Gastrocnemius medialis (tissue), 4 donors: ENCODE measurements at places on chromosomes 2 and 18. TPM values are rescaled to one million over a fixed set of nuclear protein-coding genes. Genes with fewer than 3 reads are reported as not detected.

- peak overlapping the region; percentile 87 for H3K4me3 ChIP-seq
- no peaks in the 10 kb centered on the region for H3K36me3 ChIP-seq
- H3K4me1 ChIP-seq: peaks cover 10% of the 10 kb centered on the region
- DNase-seq: no peak
- H3K27me3 ChIP-seq: no peaks in the 10 kb centered on the region
- peak overlapping the region; percentile 80 for H3K27ac ChIP-seq
Measured at GRCh38 chr2:203328760-203329540, 756 bp downstream of the ABI2 start.

DNA sequence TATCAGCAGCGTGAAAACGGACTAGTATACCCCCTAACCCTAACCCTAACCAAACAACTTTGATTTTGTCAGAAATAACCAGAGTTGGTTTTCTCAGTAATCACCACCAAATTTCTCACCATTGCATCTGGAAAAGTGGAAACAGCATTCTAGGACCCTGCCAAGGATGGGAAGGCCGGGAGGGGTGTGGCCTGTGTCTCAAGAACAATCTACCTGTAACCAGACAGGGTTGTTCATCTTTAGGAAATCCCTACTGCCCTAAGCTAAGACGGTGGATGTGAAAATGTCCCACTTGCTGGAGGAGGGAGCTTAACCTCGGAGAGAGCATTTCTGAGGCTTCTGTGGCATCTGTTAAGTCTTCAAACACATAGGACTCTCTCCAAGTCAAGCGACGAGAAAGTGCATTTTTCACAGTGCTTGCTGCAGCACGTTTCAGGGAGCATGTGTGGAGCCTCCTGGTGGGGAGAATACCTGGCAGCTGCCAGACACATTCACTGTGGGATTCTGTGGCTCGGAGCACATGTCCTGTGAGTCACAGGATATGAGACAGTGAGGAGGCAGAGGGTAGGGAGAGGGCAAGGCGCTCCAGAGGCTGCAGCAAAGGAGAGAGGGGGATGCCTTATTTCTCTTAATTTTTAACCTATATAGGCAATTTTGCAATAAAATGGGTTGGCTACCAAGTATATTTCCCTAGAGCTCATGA lies 207.5 kb downstream of the SPP2 start:
- no peaks in the 10 kb centered on the region for H3K27me3 ChIP-seq
- H3K27ac ChIP-seq: no peak overlapping the region
- DNase-seq: no peak
- H3K4me3 ChIP-seq: no peak overlapping the region
- H3K36me3 ChIP-seq: no peaks in the 10 kb centered on the region

DNA sequence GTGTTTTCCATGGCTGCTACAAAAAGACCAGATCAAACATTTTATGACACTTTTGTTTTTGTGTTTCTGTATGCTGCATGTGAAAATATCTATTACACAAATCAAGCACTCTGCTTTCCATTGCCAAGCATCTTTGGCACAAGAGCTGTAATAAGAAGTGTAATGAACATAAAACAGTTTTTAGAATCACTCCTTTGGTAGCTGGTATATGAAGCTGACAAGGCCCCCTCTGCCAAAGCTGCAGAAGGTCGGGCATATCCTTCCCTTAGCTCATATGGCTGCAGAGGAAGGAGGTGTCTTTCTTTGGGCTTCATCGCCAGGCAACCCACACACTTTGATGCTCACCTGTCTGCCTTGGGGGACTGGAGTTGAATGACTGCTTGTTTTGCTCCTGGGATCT lies 175.4 kb downstream of the TMEM247 start:
- H3K36me3 ChIP-seq: no peaks in the 10 kb centered on the region
- H3K4me3 ChIP-seq: no peak overlapping the region
- H3K27ac ChIP-seq: no peak overlapping the region
- no peaks in the 10 kb centered on the region for H3K27me3 ChIP-seq
- H3K4me1 ChIP-seq: no peaks in the 10 kb centered on the region
- no peak for DNase-seq

GRCh38 chr2:48075631-48076030 lies 169.3 kb upstream of the FBXO11 start:
- H3K27me3 ChIP-seq: no peaks in the 10 kb centered on the region
- no peaks in the 10 kb centered on the region for H3K4me1 ChIP-seq
- no peak overlapping the region for H3K27ac ChIP-seq
- no peaks in the 10 kb centered on the region for H3K36me3 ChIP-seq
- no peak for DNase-seq

DNA sequence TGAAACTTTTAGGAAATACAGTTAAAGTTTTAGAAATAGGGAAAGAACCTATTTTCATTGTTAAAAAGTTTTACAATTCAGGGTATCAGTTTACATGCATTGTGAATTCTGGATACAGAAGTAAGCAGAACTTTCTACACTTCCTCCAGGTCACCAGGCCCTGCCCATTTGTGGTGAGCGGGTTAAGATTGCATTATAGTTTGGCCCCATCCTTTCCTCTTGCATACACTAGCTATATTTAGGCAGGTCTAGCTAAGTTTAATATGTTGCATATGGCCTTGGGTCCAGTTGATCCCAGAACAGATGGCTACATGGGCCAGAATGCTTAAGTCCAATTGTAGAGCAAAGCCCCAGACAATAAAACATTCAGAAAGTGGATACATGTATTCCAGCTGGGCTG lies 4.8 kb downstream of the VWA3B start:
- no peak overlapping the region for H3K27ac ChIP-seq
- H3K4me1 ChIP-seq: peaks cover under 1% of the 10 kb centered on the region
- no peak overlapping the region for H3K4me3 ChIP-seq

- H3K4me1 ChIP-seq: peaks cover 37% of the 10 kb centered on the region
- no peak overlapping the region for H3K27ac ChIP-seq
- peak; percentile 9 for DNase-seq
- H3K4me3 ChIP-seq: no peak overlapping the region
- no peaks in the 10 kb centered on the region for H3K36me3 ChIP-seq
Measured at GRCh38 chr2:38409156-38410102, 32.4 kb upstream of the ATL2 start.

GRCh38 chr2:26298638-26299393 lies 47.1 kb upstream of the SELENOI start:
- peaks cover 3% of the 10 kb centered on the region for H3K4me1 ChIP-seq
- peak; percentile 32 for DNase-seq
- peak overlapping the region; percentile 67 for H3K27ac ChIP-seq
- H3K4me3 ChIP-seq: peak overlapping the region; percentile 56

GRCh38 chr2:36396878-36397539 lies 41.4 kb downstream of the CRIM1 start:
- DNase-seq: no peak
- peaks cover 8% of the 10 kb centered on the region for H3K36me3 ChIP-seq
- peak overlapping the region; percentile 55 for H3K27ac ChIP-seq
- H3K27me3 ChIP-seq: no peaks in the 10 kb centered on the region
- peaks cover 63% of the 10 kb centered on the region for H3K4me1 ChIP-seq
- no peak overlapping the region for H3K4me3 ChIP-seq

- H3K27ac ChIP-seq: no peak overlapping the region
- no peaks in the 10 kb centered on the region for H3K36me3 ChIP-seq
- no peak overlapping the region for H3K4me3 ChIP-seq
- peaks cover 46% of the 10 kb centered on the region for H3K4me1 ChIP-seq
- H3K27me3 ChIP-seq: no peaks in the 10 kb centered on the region
Measured at GRCh38 chr2:101771227-101771902, 73.9 kb downstream of the MAP4K4 start.

DNA sequence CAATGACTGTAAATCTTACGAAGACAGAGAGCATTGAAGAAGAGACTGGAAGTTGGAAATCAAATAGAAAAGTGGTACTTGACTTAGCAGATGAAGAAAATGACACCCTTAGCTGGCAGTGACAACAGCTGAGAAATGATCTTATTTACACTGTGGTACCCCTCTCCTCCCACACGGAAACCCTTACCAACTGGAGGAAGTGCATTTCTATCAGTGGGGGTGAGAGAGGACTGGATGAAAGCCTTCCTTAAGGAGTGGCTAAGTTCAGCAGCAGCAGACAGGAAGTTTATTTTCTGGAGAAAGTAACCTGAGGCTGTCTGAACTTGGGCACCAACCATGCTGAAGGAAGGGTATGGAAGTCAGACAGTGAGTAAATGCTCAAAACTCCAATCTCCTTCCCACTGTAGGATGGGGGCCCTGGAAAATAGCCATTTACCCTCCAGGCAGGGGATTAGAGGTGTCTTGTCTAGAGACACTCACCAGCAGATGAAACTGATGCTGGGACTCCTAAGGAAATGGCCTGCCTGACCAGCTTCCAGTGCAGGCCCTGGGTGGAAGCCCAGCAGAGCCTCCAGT lies 160.2 kb upstream of the NCK2 start:
- DNase-seq: no peak
- no peak overlapping the region for H3K27ac ChIP-seq
- no peak overlapping the region for H3K4me3 ChIP-seq

DNA sequence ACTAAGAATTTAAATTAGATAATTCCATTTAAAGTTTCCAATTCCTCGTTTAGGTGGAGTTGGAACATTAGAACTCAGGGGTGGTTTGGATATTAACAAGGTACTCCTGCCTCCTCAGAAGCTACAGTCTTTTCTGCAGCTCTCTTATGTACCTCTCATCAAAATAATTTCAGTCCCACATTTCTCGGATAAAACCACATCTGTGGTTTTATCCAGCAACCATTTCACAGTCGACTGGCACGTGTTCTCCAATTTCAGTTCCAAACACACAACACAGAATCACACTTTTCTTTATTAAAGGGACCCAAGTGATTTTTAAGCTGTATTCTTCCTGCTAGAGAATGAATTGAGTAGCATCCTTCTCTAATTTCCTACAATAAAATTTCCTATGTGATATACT lies 22.7 kb upstream of the NFU1 start:
- no peak overlapping the region for H3K27ac ChIP-seq
- H3K4me3 ChIP-seq: no peak overlapping the region
- H3K4me1 ChIP-seq: no peaks in the 10 kb centered on the region
- H3K27me3 ChIP-seq: no peaks in the 10 kb centered on the region

The FECH gene
- total RNA-seq: 60.8 TPM

The TLX2 gene
- total RNA-seq: not detected
